ENCODE measurements at places on chromosomes 2 and 18.

GRCh38 chr2:133986081-133986837 is 267.6 kb upstream of the MGAT5 start:
- DNase-seq = no peak

GRCh38 chr18:69838620-69839411 is 108.9 kb downstream of the CD226 start:
- no peak for DNase-seq

GRCh38 chr2:214730800-214731407 is 78.6 kb downstream of the BARD1 start:
- DNase-seq = no peak

GRCh38 chr2:240915526-240916341 is 9.6 kb downstream of the CROCC2 start:
- DNase-seq = no peak

DNA sequence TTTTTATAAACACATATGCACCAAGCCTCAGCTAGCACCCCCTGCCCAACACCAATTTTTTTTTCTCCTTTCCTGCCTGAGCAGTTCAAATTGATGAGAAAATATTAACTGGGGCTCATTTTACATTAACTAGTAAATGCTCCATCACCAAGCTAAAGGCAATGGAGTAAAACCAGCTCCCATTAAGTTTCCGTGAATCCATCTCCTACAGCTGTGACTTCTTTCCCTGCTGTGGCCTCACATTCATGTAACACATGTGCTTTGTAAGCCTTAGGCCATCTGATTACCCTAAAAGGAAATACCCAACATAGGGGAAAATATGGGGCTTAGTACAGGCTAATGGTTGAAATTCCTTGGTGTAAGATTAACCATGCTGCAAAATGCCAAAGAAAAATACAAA is 60.8 kb downstream of the DNER start:
- no peak for DNase-seq

GRCh38 chr2:207253666-207254345 is 88.1 kb upstream of the KLF7 start:
- no peak for DNase-seq

GRCh38 chr2:138928374-138929021 is 148.3 kb upstream of the NXPH2 start:
- no peak for DNase-seq

- DNase-seq = no peak
Measured at GRCh38 chr2:63819765-63820717, 21.7 kb upstream of the UGP2 start.

DNA sequence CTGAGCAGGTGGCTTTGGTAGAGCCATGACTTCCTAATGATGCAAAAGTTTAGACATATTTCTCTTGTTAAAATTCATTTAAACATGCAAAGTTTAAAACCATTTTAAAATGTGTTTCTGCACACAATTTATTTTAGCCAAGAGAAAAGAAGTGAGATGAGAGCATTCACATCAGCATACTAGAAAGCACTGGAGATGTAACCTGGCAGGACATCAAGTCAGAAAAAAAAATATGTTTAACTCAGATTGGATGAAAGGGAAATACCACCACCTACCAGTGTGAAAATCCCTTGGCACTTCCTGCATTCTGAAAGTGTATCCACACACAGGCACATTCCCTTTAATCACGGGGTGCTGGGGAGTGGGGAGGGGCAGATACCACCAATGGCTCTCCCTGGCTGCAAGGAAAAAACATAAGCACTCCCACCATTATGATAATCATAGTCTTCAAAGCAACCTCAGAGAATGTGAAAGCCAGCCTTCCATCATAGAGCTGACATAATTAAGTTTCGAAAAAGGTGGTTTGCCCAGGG is 25.0 kb downstream of the DNER start:
- DNase-seq = no peak

- no peak for DNase-seq
Measured at GRCh38 chr2:197675711-197676188, 363 bp upstream of the RFTN2 start.

Data from CD4-positive, alpha-beta T cell treated with Interleukin-2 at 100 ng/mL for 4 hours (primary cell).